ENCODE measurements at places on chromosomes 4 and X.

DNA sequence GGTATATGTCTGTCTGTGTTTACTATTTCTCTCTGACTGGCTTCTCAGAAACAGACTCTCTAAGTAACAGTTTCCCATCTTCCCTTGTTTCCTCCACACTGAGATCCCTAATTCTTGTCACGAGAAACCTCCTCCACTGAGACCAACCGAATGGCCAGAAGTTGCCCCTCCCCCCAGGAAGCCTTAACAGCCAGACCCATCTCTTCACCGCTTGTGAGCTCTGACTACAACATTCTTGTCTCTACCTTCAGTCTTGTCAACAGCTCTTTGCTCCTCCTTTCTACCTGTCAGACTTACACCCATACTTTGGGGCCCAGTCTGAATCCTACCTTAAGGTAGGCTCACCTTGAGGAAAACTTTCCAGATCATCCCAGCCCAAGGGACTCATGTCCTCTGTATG lies 90.8 kb downstream of the NHSL2 start:
- no peak for DNase-seq

- DNase-seq, result no peak
These were observed 65.4 kb downstream of the RTL3 start for GRCh38 chrX:78593701-78594100.

DNA sequence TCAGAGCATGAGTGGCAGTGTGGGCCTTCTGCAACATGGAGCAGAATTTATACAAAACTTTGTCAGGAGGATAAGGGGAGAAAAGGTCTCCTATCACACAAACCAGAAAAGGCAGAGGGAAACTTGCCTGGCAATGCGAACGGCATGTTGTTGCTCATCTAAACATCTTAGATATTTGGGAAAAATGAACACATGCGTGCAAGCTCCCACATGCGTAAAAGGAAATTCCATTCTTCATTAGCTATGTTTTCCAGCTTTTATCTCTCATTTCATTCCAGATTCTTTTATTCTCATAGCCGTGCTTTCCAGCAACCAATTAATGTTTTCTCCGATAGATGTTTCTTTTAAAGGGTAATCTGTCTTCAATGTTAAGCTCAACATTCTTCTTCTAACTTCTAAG lies 31.3 kb upstream of the GBA3 start:
- no peak for DNase-seq

DNA sequence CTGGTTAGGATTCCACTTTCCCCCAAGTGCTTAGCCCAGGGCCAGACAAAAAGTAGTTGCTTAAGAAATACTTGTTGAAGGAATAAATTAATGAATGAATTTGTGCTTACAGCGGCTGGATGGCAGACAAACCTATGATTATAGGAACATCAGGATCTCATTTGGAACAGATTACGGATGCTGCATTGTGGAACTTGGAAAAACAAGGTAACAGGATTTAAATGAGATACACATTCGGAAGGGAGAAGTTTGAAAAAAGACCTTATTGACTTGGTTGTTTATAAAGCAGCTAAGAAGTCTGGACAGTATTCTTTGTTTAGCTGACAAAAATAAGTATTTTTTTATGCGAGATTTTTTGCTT lies 572 bp downstream of the EXOSC9 start:
- DNase-seq, result no peak

- DNase-seq, result peak; percentile 27
These were observed 94.6 kb downstream of the COX18 start for GRCh38 chr4:72974694-72975487.

- DNase-seq, result no peak
These were observed 1018.3 kb upstream of the GRID2 start for GRCh38 chr4:91285487-91285886.

DNA sequence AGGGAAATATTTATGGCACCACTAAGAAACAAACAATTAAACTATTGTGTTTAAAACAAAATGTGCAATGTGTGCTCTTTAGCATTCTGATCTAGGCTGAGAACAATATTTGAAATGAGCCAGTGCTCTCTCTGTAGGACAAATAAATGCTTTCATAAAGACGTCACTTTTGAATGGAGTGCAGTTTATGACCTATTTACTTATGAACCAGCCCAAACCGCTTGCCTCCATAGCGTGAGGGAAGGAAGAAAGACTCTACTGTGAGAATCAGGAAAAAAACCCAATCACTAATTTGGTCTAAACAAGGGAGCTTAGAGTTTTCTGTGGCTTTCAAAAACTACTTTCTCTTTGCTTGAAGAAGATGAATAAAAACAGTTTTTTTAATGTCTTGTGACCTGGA lies 39.4 kb downstream of the SAT1 start:
- DNase-seq, result peak; percentile 77
